ENCODE measurements at places on chromosomes 2 and 18.

DNA sequence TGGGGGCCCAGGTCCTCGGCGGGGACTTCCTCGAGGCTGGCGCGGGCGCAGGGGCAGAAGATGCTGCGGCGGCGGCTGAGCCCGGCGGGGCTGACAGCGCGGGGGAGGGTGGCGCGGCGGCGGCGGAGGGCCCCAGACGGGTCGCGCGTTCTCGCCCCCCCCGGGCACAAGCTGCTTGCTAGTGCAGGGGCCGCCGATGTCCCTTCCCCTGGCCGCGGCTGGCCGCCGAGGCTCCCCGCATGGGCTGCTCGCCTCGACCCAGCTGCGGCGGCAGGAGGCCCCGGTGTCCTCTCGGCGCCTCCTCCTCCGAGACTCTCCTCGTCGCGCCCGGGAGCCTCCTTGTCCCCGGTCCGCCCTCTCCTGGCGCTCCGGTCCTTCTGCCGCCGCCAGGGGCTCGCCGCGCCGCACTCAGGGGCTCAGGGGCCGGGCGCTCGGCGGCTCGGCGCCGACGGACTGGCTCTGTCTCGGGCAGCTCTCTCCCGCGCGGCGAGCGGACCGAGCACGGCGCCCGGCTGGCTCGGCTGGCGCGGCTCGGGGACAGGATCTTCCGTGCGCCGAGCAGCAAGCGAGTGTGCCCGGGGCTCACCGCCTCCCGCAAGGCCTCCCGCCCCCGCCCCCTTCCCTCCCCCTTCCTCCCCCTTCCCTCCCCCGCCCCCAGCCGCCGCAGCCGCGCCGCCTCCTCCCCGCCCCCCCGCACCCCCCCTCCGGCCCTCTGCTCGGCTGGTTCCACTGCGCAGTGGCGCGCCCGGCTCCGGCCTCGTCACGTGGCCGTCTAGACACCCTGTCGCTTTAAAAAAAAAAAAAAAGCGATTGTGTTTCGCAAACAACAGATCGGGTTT lies 902 bp upstream of the SMAD7 start:
- DNase-seq: peak; percentile 89

GRCh38 chr18:64852281-64852680 lies 703.4 kb upstream of the LINC00305 start:
- no peak for DNase-seq

GRCh38 chr18:5515011-5515784 lies 28.6 kb downstream of the EPB41L3 start:
- no peak for DNase-seq

DNA sequence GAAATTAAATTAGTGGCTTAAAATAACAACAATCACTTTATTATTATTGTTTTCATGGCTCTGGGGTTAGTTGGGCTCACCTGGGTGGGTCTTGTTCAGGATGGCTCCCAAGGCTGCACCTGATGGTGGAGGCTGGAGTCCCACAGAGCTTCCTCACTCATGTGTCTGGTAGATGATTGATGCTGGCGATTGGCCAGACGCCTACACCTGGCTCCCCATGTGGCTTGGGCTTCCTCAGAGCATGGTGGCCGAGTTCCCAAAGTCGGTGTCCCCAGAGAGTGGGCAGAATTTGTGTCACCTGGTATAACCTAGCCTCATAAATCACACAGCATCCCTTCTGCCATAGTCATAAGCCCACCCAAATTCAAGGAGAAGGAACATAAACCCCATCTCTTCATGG lies 18.2 kb downstream of the DBI start:
- no peak for DNase-seq

DNA sequence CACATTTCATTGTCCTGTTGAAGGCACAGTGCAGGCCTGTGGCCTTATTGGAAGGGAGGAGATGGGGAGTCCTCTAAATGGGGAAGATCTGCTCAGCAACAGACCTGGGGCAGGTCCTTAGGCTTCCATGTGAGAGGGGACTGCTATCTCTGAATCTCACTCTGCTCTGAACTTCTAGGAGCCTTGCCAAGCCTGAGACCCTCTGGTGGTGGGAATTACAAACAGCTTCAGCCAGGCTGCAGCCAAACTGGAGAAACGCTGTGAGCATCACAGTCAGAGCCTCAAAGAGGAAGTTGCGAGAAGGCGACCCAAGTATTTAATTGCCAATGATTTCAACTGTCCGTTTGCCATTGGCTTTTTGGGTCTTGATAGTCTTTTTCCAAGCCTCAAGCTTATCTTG lies 66.8 kb upstream of the MC2R start:
- DNase-seq: no peak

GRCh38 chr2:26769089-26769761 lies 5.1 kb downstream of the SLC35F6 start:
- DNase-seq: peak; percentile 48

DNA sequence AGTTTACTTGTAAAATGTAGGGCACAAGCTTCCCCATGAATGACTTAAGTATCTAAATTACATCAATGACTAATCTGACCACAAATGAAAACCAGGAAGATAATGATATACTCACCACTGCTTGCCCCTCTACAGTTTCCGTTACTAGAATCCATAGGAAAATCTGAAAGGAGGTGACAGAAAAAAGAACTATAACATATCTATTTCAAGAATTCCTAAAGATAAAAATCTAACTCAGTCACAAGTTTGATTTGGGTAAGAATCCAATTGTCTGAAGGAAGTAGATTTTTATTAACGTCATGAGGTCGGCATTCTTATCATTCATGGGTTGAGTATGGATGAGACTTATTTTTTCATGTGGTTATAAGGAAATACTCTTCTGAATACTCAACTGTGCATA lies 7.8 kb downstream of the FRZB start:
- DNase-seq: peak; percentile 78

GRCh38 chr2:6309415-6310255 lies 556.1 kb downstream of the CMPK2 start:
- no peak for DNase-seq

DNA sequence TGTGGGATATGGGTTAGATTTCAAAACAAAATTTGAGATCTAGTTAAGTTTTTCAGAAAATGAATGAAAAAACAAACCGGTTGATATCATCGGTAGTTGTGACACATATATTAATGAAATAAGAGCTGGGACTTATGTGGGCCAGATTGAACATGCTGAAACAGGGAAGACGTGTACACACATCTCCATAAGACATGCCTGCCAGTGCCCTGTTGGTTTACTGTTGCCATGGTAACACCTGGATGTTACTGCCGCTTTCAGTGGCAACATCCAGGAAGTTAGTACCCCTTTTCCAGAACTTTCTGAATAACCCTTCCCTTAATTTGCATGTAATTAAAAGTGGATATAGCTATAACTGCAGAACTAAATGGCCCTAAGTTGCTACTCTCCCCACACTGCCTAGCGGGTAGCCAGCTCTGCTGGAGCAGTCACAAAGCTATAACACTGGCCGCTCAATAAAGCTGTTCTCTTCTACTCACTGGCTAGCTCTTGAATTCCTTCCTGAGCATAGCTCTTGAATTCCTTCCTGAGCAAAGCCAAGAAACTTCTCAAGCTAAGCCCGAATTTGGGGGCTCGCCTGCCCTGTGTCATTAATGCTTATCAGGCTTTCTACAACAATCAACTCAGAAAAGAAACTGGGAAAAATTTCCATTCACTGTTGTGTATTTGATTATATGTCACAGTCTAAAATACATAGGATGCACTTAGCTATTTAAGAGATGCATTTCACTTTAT lies 776.3 kb upstream of the CDH7 start:
- no peak for DNase-seq

- peak; percentile 85 for DNase-seq
Observed at GRCh38 chr2:8544786-8545694, 136.8 kb upstream of the ID2 start.

DNA sequence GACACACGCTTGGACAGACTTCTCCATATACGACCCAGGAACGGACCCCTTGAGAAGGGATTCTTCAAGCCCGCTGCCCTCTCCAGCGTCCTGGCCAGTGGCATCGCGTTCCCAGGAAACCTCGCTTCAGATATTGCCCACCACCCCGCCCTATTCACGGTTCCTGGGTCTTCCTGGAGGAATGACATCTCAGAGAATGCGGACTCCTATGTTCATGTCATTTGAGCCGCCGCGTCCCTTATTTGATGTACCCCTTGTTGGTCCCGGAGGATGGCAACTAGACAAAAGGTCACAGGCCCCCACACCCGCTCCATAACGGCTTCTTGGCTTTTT lies 588 bp upstream of the CCDC93 start:
- DNase-seq: no peak

- DNase-seq: peak; percentile 66
Observed at GRCh38 chr2:40098786-40099470, 319.9 kb upstream of the THUMPD2 start.

DNA sequence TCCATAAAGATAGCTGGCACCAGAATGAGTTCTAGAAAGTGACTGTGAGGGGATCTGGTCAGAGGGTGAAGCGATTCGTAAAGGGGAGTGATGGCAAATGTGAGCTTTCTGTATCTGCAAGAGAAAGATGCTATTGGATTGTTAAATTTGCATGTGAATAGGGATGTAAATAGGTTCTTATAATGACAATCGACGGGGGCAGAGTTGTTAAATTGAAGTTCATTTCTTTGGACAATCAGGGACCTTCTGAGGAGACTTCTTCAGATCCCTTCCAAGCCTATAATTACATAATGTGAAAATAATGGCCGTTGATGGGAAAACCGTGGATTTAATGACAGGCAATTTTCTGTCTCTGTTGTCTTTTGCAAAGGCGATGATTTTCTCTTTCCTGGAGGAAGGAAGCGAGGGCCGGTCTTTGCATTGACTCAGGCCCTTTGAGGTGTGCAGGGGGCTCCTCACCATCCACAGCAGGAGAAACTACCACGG lies 52.2 kb upstream of the TMEM18 start:
- no peak for DNase-seq

DNA sequence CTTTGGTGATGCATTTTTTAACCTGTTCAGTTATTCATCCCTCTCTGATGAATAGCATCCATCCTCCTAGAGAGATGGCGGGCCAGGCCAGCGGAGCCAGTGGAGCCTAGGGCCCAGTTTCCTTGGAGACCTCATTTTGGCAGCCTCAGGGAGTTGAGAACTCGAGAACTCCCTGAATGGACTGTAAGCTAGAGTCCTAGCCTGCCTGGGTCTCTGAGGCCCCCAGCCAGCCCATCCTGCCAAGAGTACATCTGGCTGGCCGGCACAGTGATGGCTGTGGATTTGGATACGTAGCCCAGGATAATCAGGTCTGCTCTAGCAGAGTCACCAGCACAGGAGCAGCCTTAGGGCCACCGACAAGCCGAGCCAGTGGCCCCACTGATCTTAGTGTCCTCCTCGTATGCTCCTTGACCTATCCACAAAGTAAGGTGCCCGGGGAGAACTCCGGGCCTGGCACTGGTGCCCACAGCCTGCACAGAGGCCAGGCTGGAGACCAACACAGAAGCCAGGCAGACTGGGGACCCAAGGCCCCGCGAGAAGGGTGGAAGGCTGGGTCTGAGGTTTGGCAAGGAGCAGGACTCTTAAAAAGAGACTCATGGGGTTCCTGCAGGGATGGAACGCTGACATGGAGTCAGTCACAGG lies 110.5 kb upstream of the MCFD2 start:
- no peak for DNase-seq

- DNase-seq: no peak
Observed at GRCh38 chr2:189927823-189928222, 134.7 kb downstream of the MSTN start.

- DNase-seq: peak; percentile 67
Observed at GRCh38 chr2:235669269-235669831, 175.5 kb downstream of the AGAP1 start.

DNA sequence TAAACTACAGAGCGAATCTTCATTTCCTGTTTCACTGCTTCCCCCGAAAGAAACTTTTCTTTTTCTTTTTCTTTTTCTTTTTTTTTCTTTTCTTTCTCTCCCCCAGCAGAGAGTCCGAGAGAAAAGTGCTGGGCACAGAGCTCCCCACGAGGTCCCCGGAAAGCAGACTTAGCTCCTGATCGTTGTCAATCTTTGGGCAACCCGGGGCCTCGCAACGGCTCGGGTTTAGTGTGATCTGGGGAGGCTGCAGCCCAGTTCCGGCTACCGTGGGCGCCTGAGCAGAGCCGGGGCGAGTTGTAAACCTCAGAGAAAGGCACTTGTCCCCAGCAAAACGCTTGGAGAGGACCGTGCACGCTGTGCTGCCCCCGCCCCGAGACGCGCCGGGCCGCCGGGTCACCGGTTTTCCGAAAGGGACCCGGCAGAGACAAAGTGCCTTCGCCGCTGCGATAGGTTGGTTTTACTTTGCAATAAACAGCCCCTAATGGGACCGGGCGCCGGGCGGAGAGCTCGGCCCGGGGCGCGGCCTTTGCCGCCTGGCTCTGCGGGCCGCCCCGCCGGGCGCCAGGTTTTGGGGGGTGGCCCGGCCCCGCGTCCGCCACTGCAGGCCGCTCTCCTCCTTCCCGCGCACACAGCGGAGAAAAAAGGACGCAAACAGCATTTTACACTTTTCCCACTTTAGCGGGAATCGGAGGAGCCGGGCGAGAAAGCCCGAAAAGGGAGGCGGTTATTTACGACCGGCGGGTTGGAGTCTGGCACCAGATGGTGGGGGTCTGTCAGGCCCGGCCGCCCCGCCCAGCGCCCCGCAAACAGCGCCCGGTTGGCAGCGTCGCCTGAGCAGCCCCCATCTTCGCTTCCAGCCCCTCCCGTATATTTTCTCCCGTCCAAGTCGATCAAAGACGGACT lies 136.0 kb downstream of the INSIG2 start:
- DNase-seq: no peak

DNA sequence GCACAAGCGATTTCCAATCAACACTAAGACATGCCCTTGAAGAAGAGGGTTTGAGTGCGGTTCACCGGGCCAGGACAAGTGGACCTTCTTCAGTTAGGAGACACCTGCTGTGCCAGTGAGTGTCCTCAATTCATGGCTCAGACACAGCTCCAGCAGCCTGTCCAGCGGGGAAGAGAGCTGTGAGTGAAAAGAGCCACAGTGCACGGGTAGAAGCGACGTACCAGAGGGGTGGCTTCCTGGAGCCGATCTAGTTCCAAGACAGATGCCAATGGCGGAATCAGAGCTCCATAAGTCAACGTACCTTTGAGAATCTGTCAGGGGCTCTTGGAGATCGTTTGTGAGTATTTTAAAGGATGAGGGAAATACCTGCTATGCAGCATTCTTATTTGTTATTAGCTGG lies 119.9 kb upstream of the SALL3 start:
- no peak for DNase-seq

DNA sequence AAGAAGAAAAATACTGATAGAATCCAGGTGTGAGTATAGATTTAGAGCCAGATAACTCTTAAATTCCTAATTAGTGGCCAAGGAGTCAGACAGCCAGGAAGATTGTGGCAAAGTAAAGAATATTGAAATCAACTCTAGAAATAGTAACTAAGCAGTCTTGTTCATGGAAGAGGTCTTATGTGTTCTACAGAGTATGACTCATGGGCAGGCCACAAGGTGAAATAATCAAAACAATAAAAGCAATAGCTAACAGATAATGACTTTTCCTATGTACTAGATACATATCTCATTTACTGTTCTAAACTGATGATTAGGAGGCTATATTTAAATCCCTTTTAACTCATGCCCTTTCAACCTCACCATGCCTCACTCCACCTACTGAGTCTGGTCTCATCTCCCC lies 227.4 kb upstream of the COL3A1 start:
- peak; percentile 37 for DNase-seq

GRCh38 chr2:17752892-17753802 lies 463 bp downstream of the SMC6 start:
- no peak for DNase-seq

All from amniotic epithelial cell (primary cell).